ENCODE measurements at places on chromosomes 12 and 14.

DNA sequence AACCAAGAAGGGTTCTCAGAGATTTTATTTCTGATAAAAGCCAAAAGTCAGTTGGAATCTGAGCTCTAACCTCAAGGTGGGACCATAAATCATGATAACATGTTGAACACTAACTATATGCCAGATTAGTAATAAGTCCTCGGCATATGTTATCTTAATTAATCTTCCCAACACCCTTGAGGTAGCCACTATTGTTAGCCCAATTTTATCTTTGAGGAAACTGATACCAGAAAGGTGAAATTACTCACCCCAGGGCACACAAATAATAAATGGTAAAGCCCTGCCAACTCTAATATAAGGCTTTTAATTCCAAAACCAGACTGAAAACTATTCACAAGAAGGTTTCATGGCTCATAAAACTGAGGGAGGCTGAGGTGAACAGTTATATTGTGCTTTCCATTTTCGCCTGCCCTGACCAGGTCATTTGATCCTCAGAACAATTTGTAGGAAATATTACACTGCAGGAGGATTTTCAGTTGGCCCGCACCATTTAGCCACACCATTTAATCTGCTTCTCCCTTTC is 16.1 kb upstream of the NUAK1 start:
- no peak for DNase-seq

GRCh38 chr14:66219886-66220285 is 266.3 kb upstream of the CCDC196 start:
- DNase-seq = no peak

GRCh38 chr12:14768823-14769405 is 34.4 kb downstream of the WBP11 start:
- no peak for DNase-seq

DNA sequence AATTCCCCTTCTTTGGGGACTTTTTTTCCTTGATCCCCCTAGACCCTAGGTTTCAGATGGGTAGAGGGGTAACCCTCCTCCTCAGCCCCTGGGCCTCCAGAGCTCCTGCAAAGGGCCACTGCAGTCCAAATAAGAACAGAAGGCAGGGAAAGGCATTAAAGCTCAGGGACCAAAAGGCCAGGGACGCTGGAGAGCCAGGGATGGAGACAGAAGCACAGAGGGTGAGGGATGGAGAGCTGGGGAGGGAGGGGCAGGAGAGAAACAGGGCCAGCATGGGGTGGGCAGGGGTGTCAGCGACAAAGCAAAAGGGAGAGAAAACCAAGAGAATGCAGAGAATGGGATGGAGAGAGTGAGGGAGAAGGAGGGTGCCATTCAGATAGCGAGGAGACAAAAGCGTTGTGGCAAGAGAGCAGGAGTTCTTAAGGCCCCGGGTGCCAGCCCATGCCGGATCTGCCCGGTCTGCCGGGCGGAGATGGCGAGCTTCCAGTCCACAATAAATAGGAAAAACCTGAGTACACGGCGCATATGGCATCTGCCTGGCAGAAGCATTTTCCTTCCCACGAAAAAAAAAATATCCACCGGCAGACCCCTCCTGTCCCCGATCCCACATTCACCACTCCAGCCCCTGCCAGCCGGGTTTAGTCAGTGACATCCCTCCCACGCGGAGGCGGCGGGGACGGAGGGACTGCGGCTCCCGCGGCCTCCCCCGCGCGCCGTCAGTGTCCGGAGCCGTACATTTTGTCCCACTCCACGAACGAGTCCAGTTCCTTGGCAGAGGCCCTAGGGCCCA is 28.6 kb downstream of the FIGNL2 start:
- DNase-seq = no peak

DNA sequence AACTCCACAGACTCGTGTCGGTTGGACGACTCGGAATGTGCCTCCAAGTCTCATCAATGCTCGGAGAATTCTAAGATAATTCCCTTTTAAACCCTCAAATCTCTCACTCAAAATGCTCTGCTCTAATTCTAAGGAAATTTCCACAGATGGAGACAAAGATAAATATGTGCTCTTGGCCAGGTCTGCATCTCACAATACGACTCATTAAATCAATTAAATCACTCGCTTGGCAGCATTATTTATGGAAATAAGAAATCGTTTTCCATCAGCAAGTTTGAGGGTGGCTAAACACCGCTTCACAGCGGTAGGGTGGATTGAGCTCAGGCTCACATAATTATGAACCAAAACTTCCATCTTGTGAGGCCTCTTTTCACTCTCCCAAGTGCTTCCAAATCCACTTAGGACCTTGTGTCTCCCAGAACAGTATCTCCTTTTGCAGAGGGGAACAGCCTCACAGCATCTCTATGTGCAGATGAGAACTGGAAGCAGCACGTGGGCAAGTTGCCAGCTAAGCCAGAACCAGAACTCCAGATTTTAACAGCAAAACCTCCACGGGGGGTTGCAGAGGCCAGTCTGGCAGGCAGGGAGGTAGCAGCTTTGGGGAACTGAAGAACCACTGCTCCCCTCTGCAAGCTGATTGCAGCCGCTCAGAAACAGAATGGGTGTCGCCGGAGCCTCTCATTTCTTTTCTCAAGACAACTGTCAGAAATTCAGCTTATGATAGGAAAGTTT is 43.8 kb downstream of the RIMBP2 start:
- DNase-seq = no peak

- DNase-seq = no peak
These were observed 8.0 kb downstream of the YY1 start for GRCh38 chr14:100246809-100247428.

- no peak for DNase-seq
These were observed 94.2 kb upstream of the FGD4 start for GRCh38 chr12:32305163-32305562.

DNA sequence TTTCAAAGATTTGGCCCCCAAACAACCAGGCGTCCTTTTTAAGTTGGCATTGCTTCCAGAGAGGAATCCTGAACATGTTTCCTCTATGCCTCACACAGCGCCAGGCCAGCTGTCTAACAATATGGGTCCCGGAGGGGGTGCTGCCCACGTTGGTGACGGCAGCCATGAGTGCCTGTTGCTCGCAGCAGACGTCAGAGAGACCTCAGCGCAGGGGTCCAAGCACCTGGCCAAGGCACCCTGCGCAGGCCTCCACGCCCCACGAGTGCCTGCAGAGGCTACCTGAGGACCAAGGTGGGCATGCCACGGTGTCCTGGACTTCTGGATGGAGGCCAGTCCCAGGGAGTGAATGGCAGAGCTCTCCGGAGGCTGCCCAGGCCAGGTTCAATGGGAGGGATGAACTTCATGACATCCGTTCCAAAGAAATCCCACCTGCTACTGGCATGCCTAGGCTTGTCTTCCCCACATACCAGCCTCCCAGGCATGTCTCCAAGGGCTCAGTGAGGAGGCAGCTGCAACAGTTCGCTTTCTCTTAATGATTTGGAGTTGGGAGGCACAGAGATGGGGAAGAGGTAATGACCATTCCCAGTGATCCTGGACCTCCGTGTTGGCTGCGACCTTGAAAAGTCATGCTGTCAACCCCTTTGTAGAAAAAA is 11.6 kb upstream of the FOXN3 start:
- no peak for DNase-seq

- DNase-seq = no peak
These were observed 39.8 kb downstream of the IFNG start for GRCh38 chr12:68119724-68120211.

DNA sequence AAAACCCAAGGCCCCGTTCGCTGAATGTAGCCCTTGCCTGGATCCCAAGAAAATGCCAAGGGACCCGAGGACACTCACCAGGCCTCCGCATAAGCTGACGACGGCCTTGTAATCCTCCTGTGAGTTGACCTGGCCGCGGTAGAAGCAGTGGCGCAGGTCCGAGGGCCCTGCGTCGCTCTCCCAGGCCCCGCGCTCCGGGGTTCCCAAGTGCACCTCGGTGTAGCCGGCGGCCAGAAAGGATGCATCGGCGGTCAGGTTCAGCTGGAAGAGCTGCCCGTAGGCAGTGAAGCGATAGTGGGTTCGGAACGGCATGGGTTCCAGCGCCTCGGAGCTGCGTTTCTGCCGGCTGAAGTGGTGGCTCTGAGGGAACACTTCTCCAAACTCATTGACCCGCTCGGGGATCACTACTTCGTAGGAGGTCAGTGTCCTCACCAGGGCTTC is 1.2 kb downstream of the ADAMTS20 start:
- no peak for DNase-seq

GRCh38 chr14:21106176-21106497 is 5.3 kb downstream of the TMEM253 start:
- DNase-seq = no peak

DNA sequence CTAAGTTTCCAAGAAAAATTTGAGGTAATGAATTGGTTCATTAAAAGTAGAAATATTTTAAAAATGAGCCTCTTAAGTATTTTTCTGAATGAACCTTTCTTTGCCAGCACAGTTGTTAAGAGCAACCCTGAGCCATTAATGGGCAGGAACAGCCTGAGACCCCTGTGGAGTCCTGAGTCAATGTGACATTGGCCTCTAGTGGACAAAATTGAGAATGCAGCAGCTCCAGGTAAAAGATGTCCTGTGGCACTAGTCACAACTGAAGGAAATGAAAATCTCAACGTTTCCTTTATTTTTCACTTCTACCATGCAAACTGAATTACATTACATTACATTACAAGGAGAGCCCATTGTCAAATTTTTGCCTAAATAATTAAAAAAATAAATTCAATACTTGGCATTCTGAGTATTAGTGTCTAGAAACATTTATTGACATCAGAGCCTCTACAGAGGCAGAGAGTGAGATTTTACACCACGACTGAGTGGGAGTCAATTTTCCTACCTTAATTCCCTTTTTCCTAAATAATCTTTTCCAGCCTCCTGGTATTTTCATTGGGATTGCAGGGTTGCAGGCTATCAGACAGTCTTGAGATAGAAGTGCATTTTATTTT is 135.7 kb downstream of the PPM1H start:
- DNase-seq = no peak

- no peak for DNase-seq
These were observed 45.5 kb downstream of the ACADS start for GRCh38 chr12:120771097-120771496.

- no peak for DNase-seq
These were observed 895.2 kb upstream of the USP15 start for GRCh38 chr12:61365001-61365400.

- no peak for DNase-seq
These were observed 45.1 kb downstream of the GNPTAB start for GRCh38 chr12:101785671-101786070.

GRCh38 chr12:43107026-43107775 is 444.8 kb downstream of the ADAMTS20 start:
- DNase-seq = no peak

- no peak for DNase-seq
These were observed 261.5 kb downstream of the SUDS3 start for GRCh38 chr12:118637767-118638370.

GRCh38 chr12:50929831-50930230 is 22.5 kb upstream of the HIGD1C start:
- no peak for DNase-seq

DNA sequence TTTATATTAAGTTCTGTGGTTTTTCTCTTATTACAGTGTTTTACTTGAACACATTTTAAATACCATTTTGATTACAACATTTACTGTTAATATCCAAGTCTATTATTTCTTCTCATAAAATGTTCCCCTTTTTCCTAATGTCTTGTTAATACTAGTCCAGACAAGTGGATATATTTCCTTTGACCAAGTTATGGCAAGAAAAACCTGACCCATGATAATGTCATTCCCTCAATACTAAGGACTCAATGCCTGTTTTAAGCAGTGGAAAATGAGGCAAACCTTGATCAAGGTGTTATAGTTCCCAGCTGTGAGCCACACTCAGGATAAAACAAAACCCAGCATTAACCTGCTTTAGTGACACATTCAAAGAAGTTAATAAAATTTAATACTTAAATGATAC is 12.2 kb downstream of the TRMT5 start:
- no peak for DNase-seq

- no peak for DNase-seq
These were observed 847 bp upstream of the WNT10B start for GRCh38 chr12:48972213-48972951.

GRCh38 chr12:69106482-69107118 is 132.8 kb upstream of the CPSF6 start:
- DNase-seq = no peak

DNA sequence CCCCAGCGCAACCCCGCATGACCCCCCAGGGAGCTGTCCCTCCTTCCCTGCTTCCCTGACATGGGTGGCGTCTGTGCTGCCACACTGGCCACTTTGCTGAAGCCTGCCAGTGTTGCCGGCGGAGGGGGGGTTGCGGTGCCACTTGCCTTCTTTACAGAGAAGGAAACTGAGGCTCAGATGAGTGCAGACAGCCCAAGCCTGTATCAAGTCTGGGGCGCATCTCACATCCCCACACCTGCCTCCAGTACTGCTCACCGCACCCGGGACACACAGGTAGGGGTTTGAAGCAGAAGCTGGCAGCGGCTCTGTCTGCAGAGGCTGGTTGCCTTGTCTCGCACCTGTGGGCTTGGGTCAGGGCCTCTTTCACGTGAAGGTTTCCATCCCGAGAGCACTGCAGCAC is 104.7 kb upstream of the RTL1 start:
- DNase-seq = no peak

- no peak for DNase-seq
These were observed 50.3 kb downstream of the MON2 start for GRCh38 chr12:62516927-62517326.

DNA sequence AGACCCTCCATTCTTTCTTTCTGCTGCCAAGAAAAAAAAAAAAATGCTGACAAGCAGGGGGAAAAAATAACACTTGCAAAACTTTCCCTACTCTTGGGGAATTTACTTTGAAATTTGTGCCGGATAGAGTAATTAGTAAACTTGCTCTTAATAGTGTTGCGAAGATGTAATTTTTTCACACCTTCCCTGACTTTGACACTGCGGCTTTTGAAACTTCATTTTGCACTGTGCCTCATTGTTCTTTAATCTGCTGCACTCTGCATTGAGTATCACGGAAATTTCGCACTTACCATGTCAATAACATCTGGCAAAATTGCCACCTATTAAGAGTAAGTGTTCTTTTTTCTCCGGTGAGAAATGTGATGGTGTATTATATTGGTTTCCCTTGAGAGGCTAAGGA is 596.1 kb downstream of the VRK1 start:
- no peak for DNase-seq

DNA sequence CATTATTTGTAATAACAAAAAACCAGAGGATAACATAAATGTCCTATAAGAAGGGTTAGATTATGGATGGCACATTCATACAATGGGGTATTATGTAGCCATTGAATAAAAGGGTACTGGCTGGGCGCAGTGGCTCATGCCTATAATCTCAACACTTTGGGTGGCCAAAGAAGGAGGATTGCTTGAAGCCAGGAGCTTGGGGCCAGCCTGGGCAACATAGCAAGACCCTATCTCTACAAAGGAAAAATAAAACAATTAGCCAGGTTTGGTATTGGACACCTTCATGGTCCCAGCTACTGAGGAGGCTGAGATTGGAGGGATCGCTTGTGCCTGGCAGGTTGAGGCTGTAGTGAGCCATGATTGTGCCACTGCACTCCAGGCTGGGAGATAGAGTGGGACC is 14.8 kb downstream of the PTPN11 start:
- no peak for DNase-seq

DNA sequence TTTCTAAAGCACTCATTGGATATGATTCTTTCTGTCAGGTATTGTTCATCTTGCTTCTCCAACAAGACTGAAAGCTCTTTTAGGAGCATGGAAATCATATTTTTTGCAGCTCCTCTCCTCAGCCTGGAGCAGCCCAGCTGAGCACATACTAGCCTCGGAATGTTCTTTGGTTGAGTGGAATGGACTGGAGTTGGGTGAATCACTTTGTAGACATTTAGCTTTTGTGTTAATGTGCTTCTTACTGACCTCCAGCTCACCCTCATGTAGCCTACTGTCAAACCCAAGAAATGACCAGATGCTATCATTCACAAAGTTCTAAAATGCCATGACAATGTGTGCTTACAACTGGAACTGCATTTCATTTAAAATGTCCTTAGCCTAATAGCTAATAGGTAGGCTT is 161.1 kb downstream of the NUAK1 start:
- DNase-seq = no peak

Measured in right renal pelvis (tissue), 4 donors.